T-helper 17 cell (primary cell): ENCODE measurements at places on chromosomes 4 and X. TPM values are rescaled to one million over a fixed set of nuclear protein-coding genes. Genes with fewer than 3 reads are reported as not detected.

- DNase-seq: no peak
Measured at GRCh38 chr4:123568936-123569335, 172.3 kb downstream of the SPRY1 start.

DNA sequence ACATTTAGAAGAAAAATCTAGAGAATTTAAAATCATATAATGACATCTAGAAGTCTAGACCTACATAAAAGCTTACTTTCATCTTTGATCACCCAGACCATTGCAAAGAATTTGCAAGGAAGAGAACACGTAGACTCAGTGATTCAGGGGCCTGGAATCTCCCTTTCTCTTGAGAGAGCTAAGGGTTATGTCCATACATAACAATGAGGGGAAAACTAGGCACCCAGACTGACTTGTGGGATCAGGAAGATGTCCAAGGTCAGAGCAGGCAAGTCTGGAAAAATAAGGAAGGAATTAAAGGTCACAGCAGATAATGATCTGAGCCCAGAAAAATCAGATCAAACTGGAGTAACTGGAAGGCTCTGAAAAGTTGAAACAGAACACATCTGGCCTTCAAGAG, 198.4 kb upstream of the SFRP2 start:
- no peak for DNase-seq

- no peak for DNase-seq
Measured at GRCh38 chrX:50770702-50771101, 43.3 kb downstream of the SHROOM4 start.

- DNase-seq: no peak
Measured at GRCh38 chr4:151709587-151709986, 51.2 kb downstream of the GATB start.

GRCh38 chr4:37989398-37990260, 29.4 kb downstream of the PTTG2 start:
- no peak for DNase-seq

ARHGEF6 gene
- 68.6 TPM for total RNA-seq

PLCXD1 gene
- 17.9 TPM for total RNA-seq

- DNase-seq: no peak
Measured at GRCh38 chr4:113637823-113638561, 123.5 kb downstream of the CAMK2D start.

- no peak for DNase-seq
Measured at GRCh38 chr4:151418385-151418784, 9.4 kb downstream of the FHIP1A start.

DNA sequence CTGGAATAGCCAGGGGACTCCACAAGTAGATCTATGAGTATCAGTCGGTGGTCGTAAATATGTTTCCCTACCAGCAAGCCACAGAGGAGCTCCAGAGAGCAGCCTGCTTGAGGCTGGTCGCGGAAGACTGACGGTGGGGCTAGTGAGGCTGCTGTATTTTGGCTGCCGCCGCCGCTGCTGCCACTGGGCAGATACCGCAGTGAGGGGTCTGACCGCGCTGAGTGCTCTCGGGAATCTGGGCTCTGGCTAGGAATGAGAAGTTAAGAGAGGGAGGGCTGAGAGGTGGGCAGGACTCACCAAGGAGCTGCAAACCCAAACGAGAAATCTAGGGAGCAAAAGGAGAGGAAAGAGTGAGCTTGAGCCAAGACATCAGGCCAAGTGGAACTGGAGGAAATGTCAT, at the start of gene EXOC1L:
EXOC1L (plus strand) TSS at position 157 of the 400 bp plus-strand sequence; CDS start at position 394, 237 bp downstream.
- no peak for DNase-seq

DNA sequence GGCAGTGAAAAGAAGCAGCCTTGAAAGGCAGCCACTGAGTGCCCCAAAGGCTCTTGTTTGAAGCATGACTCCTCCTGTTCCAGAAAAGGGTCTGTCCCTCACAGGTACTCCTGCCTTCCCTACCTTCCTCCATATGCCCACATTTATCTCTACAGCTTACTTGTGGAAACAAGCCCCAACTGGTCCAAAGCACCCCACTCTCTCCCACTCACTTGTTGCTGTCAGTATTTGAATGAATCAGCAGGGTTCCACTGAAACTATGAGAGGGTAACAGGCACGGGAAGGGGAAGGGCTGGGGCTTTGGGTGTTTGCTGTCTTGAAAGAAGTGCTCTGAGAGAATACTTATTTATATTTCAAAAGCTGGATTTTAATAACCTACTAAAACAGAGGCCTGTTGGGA, 34.9 kb downstream of the GPR143 start:
- DNase-seq: no peak

DNA sequence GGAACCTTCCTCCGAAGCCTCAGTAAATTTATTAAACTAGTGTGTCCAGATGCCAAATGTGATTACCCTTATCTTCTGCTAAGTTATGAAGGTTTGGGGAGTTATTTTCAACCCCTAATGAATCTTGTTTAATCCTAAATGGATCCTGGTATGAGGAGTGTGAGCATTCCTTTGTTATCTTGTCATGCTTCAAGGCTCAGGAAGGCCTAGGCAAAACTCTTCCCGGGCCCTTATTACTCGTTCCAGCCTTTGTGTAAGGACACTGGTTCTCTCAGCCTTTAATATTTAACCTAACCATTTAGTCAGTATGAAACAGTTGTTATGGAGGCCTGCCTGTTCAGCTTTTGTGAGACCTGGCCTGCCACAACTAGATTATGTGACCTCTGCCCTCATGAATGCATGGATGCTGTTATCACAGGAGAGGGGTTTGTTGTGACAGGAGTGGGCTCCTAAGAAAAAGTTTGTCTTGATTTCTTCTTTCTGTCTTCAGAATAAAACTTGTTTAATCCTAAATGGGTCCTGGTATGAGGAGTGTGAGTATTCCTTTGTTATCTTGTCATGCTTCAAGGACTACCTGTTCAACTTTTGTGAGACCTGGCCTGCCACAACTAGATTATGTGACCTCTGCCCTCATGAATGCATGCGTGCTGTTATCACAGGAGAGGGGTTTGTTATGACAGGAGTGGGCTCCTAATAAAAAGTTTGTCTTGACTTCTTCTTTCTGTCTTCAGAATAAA, 181.7 kb downstream of the SLC39A8 start:
- DNase-seq: no peak

GABRE gene
- not detected for total RNA-seq

DNA sequence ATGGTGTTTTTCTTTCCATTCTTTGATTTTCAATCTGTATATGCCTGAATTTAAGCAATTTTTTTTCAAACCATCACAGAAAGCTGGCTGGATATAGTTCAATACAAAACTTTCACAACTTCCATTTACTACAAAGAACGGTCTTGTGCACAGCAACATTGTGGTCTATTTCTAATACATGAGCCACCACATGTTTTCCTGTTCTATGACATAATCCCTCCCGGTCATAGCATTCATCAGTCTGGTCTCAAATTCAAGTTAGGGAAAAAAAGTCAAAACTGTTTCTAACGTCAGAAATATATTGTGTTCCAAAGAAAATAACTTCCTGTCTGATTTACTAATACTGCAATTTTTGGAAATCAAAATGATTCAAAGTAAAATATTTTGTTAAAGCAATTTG, 7.5 kb upstream of the CXCL6 start:
- no peak for DNase-seq

HSD17B13 gene
- total RNA-seq: 0.20 TPM

GRCh38 chrX:153969125-153969903, 2.3 kb downstream of the HCFC1 start:
- no peak for DNase-seq

NAP1L2 gene
- total RNA-seq: 5.4 TPM

DNA sequence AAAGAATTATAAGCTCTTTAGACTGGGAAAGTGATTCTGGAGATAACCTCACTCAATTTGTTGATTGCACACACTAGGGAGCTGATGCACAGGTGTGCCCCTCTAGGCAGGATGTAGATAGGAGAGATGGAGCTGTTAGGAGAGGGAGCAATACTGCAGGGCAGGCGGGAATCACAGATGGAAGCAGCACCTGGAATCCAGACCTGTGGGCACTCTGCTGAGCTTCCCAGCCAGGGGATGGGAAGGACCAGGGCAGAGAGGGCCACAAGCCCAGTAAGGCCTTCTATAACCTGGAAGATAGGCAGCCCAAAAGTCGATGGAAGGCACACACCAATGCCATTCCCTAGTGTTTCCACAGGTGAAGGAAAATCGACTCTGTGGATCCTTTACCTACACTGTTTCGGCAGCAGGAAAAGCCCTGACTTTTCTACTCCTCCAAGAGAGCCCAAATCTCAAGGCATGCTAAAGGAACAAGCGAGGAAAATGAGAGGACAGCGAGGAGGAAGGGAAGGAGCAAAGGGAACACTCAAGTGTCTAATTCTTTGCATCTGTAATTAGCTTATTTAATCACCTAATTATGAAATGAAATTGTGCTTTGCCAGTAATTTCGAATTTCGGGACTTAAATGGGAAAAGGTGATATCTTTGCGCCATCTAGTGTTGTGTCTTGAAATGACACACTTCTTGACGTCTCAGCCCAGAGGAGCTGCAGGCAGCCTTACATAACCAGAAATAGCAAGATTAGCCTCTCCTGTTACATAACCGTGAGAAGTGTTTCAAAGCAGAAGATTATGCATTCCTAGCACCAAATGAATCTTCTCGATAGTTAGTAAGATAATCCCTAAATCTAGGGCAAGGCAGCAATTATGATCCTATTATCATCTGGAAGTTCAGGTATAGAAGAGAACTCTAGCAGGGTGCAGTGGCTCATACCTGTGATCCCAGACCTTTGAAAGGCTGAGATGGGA, 31.0 kb upstream of the TLR3 start:
- DNase-seq: no peak
